Activated CD4-positive, alpha-beta T cell treated with anti-CD3 and anti-CD28 coated beads, Interleukin-2, amount 50 U/mL, for 24 hours (primary cell): ENCODE measurements at places on chromosomes 4 and X.
A peak's percentile ranks its signal among the peaks of the same experiment; 100 is the strongest.

DNA sequence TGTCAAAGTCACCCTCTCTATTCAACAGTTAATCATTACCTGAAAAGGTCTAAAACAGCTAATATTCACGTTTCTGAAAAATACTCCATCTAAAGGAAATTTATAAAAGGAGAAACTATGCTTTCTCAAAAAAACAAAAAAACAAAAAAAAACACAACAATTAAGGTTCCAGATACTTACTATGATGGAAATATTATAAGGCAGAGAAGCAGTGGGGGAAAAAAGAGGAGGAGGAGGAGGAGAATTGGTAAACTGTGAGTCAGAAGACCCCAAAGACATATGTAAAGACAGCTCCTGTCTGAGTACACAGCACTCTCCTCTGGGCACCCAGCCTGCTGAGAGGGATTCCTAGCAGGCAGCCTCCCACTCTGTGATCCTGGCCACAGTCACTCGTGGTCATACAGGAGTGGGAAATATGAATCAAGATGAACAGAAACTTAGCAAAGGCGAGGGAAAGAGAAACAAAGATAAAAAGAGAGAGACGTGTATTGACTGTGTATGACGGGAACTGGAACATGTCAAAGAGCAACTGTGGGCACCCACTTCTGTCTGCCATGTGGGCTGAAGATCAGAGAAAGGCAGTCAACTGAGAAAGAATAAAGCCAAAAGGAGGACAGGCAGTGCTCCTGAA, 12.5 kb downstream of the KLHL15 start:
- DNase-seq = no peak

DNA sequence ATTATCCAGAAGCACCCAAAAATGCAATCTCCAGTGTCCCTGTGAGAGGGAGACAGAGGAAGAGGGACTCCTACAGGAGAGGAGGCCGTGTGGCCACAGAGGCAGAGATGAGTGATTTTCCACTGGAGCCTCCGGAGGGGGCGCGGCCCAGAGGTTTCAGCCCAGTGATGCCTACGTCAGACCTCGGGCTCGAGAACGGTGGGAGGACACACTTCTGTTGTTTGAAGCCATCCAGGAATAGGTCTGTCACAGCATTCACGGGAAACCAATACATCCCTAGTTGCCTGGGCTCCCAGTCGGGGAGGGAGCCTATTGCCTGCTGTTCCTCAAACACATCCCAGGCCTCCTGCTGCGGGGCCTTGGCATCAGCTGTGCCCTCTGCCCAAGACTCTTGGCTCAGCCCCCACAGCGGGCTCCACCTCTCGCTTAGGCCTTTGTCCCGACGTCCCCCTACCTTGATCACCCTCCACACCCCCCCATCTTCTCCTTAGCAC, 39.2 kb upstream of the HMX1 start:
- no peak for DNase-seq

- DNase-seq = no peak
These were observed 114.1 kb upstream of the HHIP start for GRCh38 chr4:144531841-144532240.

DNA sequence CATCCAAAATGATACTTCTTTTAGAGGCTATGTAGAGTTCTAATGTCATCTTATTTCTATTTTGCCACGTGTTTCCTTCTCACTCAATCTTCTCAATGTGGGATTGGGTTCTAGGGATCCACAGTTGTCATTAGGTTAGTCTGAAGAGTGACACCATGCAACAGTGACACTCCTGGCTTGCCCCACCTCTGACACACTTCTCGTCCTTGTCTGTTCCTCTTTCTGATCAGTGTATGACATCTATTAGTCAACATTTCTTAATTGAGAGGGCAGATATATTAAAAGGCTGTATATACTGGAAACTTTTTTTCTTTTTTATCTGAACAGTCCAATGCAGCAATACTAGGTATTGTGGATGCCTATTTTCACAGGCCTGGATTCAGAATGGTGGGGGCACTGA, 67.6 kb upstream of the GYPA start:
- no peak for DNase-seq

GRCh38 chr4:176540814-176541213, 221.0 kb downstream of the SPCS3 start:
- DNase-seq = no peak

DNA sequence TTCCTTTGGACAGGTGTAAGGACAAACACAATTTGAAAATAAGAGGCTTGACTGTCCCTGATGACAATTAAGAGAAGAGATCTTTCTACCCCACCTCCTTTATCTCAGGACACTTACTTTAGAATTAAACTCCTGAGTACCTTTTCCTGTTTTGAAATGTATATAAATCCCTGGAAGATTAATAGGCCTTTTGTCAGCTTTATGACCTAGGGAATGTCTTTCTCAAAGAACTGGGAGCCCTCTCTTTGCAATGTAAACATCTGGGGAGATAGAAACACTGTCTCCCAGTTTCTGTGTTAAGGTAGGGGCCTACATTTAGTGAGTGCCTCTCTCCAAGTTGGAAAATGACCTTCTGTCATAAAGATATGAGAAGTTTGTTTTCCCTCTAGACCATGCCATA, 31.7 kb downstream of the AGA start:
- no peak for DNase-seq

- no peak for DNase-seq
These were observed 1452.6 kb downstream of the PCDH7 start for GRCh38 chr4:32172761-32173160.

DNA sequence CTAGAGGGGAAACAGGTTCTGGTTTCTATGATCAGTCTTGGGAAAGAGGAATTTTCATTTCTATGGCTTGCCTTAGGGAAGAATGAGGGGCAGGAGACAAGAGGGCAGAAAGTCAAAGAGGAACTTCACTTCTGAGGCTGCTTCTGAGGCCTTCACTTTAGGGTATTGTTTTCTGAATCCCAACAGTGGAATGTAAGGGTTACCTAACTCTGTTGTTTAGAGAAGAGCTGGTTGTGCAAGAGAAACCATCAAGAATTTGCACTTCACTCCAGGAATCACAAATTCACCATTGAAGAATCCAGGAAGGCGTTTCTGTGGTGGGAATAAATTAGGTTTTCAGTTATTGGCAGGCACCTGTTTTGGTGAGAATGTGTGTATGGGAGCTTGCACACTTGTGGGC, 126.7 kb upstream of the AMOT start:
- DNase-seq = no peak

DNA sequence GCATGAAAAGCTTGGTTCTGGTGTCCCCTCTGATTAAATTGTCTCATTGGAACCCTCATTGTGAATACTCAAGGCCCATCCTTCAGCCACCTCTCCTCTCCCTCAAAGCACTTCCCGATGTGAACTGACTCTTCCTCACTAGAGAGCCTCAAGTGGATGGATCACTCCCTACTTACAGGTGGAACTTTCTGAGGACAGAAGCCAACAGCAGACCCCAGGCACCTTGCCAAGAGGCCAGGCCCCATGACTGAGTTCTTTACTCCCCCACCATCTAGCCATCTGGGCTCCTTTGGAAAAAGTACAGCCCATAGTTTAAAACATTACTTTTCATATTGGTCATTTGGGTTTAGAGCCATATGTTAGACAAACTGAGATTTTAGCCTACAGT, 224.1 kb downstream of the SHROOM3 start:
- DNase-seq = no peak

GRCh38 chr4:53595204-53595603, 3.9 kb upstream of the LNX1 start:
- no peak for DNase-seq

DNA sequence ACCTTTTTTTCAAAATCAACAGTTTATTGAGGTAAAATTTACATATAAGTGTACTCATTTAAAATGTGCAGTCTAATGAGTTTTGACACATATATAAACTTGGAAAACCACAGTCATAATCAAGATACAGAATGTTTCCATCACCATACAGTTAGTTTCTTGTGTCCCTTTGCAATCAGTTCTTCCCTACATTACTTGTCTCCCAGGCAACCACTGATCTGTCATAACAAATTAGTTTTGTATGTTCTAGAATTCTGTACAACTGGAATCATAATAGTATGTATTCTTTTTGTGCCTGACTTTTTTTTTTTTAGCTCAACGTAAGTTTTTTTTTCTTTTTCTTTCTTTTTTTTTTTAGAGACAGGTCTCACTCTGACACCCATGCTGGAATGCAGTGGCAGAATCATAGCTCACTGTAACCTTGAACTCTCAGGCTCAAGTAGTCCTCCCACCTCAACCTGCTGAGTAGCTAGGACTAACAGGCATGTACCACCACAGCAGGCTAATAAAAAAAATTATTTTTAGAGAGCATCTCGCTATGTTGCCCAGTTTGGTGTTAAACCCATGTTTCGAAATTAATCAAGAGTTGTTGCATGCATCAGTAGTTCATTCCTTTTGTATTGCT, 26.9 kb downstream of the ARFIP1 start:
- DNase-seq = no peak

DNA sequence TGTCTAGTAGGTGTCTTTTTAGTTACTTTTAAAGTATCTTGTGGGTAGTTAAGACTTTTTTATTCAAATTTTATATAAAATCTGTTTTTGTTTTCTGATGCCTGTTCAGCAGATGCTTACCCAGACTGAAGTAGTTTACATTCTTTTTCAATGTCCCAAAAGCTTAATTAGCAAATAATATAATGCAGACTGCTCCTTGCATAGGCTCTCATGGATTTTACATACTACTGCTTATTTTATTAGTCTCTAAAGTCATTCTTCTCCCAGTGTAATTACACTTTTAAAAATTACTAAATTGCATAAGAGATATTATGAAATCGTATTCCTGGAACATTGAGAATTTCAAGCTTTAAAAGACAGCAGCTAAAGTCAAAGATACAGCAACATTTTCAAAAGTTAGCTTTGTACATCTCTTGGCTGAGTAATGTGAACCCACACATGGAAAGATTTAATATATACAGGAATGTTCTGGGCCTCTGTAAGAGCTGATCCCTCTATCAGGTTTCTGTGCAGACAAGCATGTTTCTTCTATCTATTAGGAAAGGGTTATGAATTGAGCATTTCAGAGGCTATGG, 148.4 kb upstream of the SPRY1 start:
- no peak for DNase-seq

GRCh38 chrX:68894142-68894512, 65.3 kb downstream of the EFNB1 start:
- no peak for DNase-seq

DNA sequence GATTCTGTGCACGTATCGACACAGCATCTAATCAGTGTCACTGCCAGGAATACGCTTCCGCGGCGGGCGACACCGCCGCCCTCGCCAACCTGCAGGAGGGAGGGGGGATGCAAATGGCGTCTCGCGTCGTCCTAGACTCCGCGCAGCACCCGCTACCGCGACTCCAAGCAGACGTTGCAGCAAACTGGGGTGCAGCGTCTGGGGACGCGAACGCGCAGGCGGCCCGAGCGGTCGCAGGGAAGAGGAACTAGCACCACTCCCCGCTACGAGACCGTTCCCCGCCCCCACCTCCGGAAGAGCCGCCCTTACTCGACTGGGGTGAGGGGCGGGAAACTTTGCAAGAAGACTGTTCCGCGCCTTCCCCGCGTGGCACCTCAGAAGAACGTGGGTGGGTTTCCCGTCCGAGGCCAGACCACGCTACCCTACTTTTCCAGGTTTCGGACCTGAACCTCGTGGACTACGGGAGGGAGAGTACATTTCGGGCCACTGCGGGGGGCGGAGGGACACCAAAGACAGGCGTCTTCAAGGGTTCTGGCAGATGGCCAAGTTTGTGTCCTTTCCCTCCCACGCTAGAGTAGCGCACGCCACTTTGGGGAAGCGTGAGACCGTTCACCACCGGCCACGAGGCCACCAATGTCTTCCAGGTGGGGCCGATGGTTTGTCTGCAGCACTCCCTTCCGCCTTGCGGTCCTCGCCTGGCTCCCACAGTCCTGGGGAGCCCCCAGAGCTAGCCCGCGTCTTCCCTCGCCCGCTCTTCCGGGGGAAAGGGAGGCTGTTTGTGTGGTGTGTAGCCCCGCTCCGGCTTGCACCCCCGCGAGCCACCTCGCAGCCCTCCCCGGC, 78.0 kb upstream of the BCOR start:
- DNase-seq = peak; percentile 59

- no peak for DNase-seq
These were observed 9.2 kb downstream of the LRRC66 start for GRCh38 chr4:52010986-52011385.

- no peak for DNase-seq
These were observed 677.2 kb upstream of the INTU start for GRCh38 chr4:126955292-126956183.

GRCh38 chr4:93994175-93994994, 165.8 kb downstream of the ATOH1 start:
- DNase-seq = no peak

GRCh38 chr4:72067051-72067450, 35.3 kb downstream of the NPFFR2 start:
- DNase-seq = no peak

GRCh38 chr4:56181140-56181953, 205.9 kb downstream of the AASDH start:
- DNase-seq = no peak

DNA sequence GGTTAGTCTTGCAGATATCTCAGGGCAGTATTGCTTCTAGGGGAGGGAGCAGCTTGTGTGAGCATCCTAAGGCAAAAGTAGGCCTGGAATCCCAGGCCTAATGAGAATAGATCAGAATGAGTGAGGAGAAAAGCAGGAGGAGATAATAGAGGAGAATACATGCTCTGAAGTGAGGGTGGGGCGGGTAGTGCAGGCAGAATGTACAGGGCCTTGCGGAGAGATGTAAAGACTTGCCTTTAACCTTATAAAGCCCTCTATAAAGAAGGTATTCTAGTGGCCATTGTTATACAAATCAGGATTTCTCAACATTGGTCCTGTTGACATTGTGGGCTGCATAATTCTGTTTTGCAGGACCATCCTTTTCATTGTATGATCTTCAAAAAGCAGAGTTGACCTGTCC, 855.3 kb downstream of the PCDH7 start:
- DNase-seq = no peak

DNA sequence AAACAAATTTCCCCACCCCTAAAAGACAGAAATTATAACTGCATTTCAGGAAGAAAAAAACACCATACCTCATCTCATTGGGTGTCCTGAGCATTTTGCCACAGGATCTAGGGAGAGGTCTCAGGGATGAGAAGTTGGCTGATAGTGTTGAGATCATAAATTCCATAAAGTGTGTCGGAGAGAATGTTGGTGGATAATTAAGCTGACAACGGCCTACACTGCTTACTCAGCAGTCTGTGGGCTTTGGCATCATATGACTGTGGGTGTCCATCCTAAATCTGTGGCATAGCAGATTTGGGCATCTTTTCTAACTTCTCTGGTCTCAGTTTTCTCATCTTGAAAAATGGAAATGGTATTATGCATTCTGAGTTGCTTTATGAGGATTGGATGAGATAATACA, 12.3 kb downstream of the CENPVL3 start:
- no peak for DNase-seq

- DNase-seq = no peak
These were observed 154.2 kb downstream of the CPE start for GRCh38 chr4:165532976-165533375.
